ENCODE measurements at places on chromosomes 11 and 22.

DNA sequence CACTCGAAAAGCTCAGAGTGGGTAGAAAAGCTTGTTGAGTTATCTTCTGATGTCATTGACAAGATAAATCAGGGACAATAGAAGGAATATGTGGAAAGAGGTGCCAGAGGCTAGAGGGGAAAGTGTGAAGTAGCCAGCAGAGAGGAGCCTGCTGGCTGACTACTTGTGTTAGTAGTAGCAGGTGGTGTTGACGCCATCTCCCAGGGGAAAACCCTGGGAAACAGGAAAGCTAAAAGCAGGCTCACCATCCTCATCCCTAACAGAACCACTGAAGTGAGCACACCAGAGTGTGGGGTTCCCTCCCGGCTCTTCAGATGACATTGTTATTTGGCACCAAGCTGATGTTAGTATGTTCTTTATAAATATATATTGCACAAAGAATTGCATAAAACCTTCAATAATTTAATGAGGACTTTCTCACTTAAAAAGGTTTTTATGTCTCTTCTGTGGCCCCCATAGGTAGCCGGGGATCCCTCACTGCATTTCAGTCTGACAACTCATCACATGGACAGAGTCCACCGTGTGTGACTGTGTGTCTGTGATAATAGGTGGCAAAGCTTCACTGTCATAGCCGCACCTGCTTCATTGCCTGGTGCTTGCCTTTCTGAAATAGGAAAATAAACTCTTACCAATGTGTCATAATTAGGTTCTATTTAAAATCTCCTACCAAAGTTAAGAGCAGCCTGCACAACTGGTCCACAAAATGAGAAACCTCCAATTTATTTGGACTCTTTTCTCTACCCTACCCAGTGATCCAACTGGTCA, 63.2 kb upstream of the TOP3B start:
- peak; percentile 21 for DNase-seq

DNA sequence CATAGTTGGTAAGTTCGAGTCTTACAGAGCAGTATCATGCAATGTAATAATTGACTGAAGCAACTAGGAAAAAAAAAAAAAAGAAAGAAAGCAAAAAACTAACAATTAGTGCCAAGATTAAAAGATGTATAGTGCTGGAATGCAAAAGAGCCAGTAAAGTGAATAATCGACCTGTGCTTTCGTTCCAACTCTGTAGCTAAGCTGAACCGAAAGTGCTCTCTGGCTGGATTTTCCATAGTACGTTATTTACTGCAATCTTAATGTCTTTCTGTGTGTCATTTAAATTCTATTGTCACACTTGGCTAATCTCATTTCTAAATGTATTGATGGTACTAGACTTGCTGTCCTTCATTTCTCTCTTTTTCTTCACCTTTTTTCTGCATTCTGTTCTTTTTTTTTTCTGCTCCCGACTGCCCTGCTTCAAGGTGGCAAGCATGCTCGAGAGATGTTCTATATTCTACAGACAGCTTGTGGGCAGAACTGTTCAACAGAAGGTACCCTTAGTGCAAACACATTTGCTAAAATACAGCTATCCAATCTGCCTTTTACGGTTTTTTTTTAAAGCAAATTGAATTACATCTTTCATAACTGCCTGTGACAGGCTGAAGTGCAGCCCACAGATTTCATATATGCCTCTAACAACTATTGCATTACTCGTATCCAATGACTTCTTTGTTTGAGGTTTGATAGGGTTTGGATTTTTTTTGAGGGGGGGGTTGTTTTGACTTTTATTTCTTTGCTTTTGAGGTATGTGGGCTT, 204.2 kb upstream of the MTNR1B start:
- DNase-seq: peak; percentile 54

GRCh38 chr11:43922295-43922648, 20.2 kb upstream of the C11orf96 start:
- no peak for DNase-seq

DNA sequence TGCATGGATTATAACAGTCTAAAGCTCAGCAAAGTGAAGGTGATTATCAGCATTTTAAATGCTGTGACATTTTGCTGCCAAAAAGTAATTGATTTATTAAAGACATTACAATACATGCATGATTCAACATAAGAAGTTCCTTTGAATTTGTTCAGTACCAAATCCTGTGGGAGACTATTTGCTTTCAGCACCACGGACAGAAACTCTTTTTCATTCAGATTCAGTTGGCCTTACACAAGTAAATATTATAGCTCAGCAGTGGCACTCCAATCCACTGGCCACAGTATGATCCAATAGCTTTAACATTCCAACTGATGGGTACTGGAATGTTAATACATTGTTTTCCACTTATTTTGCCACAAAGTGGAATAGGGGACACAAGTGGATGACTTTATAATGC, 806.7 kb downstream of the NTM start:
- peak; percentile 77 for DNase-seq

DNA sequence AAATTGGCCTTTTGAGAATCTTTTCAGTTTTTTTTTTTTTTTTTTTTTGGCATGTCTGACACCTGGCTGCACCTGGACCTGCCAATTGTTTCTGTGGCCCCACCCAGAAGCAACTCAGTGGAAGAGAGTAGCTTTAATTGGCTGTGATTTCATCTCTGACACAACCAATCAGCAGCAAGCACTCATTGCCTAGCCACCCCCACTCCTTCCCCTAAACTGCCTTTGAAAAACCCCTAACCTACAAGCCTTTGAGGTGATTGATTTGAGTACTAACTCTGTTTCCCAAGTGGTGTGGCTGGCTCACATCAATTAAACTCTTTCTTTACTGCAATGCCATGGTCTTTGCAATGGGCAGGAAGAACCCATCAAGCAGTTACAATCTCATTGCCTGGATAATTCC, 98.2 kb upstream of the CHORDC1 start:
- DNase-seq: no peak

DNA sequence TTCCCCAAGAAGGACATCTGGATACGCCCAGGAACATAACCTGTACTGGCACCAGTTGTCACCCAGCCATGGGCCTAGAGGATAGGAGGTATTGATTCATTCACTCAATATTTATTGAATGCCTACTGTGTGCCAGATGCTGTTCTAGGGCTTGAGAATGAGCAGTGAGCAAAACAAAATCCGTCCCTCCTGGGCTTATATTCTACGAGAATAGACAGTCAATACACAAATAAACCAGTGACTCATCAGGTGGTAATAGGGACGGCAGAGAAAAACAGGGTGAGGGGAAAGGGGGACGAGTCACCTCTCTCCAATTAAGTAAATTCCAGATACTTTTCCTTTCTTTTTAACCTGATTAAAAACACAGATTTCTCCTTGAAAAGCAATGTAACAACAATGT, 103.5 kb downstream of the MICAL2 start:
- DNase-seq: no peak

DNA sequence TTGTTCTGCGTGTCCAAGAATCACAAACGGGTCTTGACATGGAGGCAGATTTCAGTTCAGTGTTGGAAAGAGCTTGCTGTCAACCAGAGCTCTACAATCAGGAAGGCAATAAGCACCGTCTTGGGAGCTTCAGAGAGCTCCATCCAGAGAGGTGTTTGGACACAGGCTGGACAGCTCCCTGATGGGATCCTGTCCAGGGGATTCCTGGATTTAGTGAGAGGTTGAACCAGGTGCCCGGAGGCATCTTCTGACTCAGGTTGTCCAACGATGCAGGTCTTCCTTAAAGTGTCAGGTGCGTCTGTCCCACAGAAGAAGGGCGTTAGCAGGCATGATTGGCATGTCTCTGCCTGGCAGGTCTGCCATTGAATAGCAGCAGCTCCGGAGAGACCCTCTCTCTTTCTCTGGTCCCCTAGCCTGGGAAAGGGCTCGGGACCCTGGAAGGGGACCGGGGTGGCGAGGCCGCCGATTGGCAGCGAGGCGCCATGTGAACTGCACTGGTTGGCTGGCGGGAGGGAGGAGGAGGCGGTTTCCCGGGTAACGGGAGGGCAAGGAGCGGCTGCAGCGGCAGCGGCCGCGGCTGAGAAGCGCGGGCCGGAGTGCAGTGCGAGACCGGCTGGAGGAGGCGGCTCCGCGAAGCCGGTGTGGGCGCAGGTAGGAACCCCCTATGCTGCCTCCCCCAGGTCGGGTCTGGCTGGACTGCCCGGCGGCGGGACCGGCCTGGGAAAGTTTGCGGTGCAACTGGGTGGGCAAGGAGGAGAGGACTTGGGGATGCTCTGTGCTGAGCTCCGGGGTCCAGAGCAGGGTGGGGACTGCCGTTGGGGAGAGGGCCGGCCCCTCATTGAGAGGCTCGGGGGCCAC, 104.1 kb upstream of the E2F8 start:
- DNase-seq: peak; percentile 34

DNA sequence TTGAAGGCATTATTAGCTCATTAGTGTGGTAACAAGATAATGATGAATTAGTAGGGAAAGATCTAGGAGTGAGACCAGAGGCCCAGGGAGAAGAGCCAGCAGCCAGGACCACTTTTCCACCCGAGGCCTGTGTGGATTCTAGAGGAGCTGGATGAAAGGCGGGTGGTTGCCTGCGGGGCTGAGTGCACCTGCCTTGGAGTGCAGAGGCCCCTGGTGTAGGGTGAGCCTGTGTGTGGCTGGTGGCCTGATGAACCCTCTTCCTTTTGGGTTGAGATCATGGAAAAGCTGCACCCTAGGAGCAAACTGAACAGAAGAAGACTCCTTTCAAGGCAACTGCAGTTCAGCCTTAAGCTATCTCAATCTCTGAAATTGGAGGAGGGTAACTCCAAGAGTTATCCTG, 5.9 kb upstream of the TP53AIP1 start:
- DNase-seq: no peak

GRCh38 chr11:12402025-12402424, 24.7 kb downstream of the PARVA start:
- no peak for DNase-seq

DNA sequence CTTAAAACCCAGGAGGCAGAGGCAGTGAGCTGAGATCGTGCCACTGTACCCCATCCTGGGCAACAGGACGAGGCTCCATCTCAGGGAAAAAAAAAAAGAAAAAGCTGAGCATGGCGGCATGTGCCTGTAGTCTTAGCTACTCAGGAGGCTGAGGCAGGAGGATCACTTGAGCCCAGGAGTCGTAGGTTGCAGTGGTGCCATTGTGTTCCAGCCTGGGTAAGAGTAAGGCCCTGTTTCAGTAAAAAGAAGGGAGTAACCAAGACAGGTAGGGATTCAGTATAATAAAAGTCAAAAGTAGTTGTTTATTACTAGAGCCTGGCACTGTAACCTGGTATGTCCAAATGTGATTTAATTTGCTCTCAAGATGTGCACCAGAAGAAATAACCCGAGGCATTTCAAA, 8.1 kb upstream of the RAB30 start:
- DNase-seq: no peak

DNA sequence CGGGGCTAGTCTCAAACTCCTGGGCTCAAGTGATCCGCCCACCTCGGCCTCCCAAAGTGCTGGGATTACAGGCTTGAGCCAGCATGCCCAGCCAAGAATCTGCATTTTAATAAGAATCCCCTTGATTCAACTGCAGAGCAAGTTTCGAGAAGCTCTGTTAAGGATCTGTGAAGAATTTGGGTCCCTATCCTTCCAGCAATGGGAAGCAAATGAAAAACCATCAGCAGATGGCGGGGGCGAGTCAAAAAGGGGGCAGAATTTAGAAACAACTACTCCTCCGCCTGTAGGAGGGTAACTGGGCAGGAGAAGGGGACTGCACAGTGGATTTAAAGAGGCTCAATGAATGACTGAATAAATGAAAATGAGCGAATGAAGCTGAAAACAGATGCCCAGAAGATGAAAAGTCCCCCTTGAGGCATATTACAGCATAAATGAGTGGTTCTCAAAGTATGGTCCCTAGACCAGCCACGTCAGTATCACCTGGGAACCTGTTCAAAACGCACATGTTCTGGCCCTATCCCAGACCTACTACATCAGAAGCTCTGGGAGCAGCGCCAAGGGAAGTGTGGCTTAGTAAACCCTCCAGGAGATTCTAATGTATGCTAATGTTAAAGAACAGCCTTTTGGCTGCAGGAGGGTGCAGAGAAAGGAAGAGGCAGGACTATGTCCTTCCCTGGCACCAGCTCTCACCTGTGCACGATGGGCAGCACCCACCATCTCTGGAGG, 15.0 kb downstream of the VWCE start:
- no peak for DNase-seq

GRCh38 chr11:29616611-29617010, 400.2 kb downstream of the KCNA4 start:
- no peak for DNase-seq

GRCh38 chr22:44332946-44333345, 20.2 kb upstream of the SHISAL1 start:
- DNase-seq: no peak

DNA sequence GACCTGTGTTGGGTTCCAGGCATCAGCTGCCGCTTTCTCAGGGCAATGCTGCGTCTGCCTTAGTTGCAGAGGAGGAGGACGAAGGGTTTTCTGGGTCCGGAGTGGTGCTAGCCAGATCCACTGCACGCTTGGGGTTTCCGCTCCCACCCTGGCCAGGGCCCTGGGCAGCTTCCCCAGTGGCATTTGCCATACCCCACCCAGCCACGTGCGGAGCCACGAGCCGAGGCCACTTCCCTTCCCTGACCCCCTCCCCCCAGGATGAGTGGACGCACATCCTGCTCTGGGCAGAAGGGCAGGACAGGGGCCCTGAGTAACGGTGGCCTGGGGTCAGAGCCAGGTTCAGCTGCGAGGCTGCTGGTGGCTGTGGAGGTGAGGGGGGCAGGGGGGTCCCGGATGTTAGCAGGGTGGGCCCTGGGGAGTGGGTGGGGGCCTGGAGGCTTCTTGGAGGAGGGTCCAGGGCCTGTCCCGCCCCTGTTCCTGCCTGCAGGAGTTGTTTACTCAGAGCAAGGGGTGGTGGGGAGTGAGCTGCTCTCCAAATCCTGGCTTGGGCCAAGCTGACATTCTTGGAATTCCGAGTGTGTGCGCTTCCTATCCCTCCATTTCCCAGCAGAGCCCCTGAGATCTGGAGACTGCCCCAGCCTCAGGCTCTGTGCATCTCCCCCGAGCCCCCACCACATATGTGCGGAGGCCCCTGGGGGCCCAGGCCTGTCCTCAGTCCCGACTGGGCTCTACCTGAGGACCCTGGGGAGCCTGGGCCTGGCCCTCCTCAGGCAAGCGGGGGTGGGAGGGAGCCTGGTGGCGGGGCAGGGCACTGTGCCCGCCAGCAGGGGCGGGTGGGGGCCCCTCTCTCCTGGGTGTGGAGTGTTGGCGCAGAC, 1.4 kb downstream of the TSPAN4 start:
- peak; percentile 97 for DNase-seq

- DNase-seq: no peak
Measured at GRCh38 chr11:6006846-6007245, at the start of gene OR56A4. TSS of gene OR56A4 (minus strand) at chr11:6006946. CDS start at chr11:6002992, 3,954 bp downstream.

DNA sequence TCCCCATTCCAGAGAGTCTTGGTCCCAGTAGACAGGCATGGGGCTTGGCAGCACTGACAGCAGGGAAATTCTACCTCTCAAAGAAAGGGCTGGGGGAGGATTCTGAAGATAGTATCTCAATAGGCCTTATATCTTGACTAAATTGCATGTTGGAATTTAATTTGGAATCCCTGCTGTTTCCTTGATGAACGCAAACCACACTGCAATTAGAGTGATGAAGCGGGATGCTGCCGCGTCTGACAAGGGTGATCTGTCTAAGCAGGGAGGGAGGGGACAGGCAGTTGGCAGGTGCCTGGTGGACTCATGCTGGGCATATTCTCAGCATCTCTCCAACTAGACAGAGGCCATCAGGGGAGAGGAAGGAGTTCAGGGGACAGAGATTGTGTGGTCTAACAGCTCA, 48.4 kb downstream of the COMMD9 start:
- DNase-seq: no peak

- DNase-seq: no peak
Measured at GRCh38 chr11:57192316-57192715, 10.6 kb downstream of the LRRC55 start.

GRCh38 chr11:87298155-87298554, 260.4 kb downstream of the TMEM135 start:
- DNase-seq: no peak

- no peak for DNase-seq
Measured at GRCh38 chr11:124717421-124717785, 22.3 kb upstream of the NRGN start.

Data from muscle of leg (tissue), 16 donors.